Fibroblast of pulmonary artery (primary cell): ENCODE measurements at places on chromosomes 2 and 18.

- DNase-seq = no peak
Measured at GRCh38 chr2:240466579-240467148, 31.2 kb downstream of the GPC1 start.

DNA sequence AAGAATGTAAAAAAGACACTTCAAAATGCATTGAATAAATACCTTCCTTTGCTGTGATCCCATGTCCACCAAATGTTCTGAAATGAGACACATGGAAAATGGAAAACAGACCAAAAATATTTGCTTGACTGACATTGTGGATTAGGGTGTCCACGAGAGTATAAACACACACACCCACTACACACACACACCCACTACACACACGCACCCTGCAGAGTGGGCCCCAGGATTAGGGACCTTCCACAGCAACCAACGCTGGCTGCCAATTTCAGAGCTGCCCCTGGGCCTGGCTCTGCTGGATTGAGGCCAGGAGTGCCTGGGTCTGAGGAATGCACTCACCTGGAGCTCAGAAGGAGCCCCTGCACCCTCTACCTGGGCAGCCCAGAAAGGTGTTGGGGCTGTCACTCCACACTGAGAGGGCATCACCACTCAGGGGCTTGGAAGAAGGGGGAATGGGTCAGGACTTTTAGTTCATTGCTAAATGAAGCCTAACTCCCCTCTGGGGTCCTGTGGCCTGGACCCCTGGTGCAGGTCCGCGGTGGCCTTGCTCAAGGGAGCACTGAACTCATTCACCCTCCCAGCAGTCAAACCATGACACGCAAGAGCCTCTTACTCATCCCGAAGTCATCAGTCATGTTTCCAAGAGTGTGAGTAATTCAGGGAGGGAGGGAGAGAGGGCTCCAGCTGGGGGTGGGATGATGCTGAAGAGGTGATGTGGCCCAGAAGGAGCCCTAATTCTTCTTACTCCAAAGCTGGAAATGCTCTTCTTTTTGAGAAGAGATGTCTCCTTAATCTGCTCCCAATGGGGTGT lies 50.2 kb upstream of the PLB1 start:
- DNase-seq = peak; percentile 91

DNA sequence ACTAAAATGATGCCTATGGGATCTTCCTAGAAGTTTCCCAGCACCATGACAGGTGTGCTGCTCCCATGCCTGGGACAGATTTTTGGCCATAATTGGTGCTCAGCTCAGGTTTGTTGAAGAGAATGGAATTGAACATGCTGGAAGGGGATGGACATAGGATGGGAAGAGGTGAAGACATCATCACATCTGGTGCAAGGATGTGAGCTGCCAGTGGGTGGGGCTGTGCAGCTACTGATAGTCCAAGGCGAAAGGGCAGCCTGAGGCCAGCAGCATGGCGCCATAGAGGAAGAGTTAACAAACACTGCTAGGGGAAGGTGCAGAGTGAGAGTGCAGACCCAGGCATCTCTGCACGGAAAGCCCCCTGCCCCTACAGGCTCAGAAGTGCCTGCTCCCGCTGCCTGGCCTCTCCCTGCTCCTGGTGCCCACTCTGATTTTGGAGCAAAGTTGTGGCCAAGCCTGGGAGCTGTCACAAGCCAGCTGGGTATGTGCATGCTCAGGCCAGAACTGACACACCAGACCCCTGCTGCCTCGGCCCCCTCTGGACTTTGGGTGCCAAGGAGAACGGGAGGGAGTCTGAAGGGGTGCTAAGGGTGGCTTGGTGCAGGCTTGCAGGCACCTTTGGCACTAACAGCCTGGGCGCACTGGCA lies 178.6 kb downstream of the ZBTB7C start:
- DNase-seq = peak; percentile 53

DNA sequence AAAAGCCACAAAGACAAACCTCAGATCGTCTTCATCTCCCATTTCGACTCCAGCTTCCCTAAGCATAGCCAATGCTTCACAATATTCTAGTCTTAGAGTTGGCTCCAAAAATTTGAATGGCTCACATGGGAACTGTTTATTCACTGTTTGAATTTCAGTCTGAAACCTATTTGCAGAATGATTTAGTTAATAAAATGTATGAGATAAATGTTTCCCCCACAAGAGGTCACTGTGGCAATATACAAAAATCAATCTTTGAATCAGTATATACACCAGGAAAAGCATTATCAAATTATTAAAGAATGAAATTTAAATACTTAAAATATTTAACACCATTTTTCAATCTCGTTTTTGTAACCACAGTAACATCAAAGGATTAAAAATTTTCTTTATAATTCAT lies 40.0 kb upstream of the MCM6 start:
- peak; percentile 67 for DNase-seq
